ENCODE measurements at places on chromosomes 7 and 10. TPM values are rescaled to one million over a fixed set of nuclear protein-coding genes. Genes with fewer than 3 reads are reported as not detected.

The JAKMIP3 gene
- total RNA-seq: not detected

The CYP3A5 gene
- total RNA-seq: not detected

- H3K27me3 ChIP-seq: peaks cover 19% of the 10 kb centered on the region
- H3K4me3 ChIP-seq: no peak overlapping the region
- H3K4me1 ChIP-seq: peaks cover 12% of the 10 kb centered on the region
- DNase-seq: peak; percentile 71
- H3K27ac ChIP-seq: no peak overlapping the region
These were observed 3.9 kb upstream of the INA start for GRCh38 chr10:103273041-103273441.

GRCh38 chr10:72353965-72354355 is 759 bp downstream of the DNAJB12 start:
- peak overlapping the region; percentile 69 for H3K4me3 ChIP-seq
- H3K4me1 ChIP-seq: peaks cover 14% of the 10 kb centered on the region
- H3K27me3 ChIP-seq: no peaks in the 10 kb centered on the region
- no peaks in the 10 kb centered on the region for H3K36me3 ChIP-seq
- H3K27ac ChIP-seq: peak overlapping the region; percentile 89

DNA sequence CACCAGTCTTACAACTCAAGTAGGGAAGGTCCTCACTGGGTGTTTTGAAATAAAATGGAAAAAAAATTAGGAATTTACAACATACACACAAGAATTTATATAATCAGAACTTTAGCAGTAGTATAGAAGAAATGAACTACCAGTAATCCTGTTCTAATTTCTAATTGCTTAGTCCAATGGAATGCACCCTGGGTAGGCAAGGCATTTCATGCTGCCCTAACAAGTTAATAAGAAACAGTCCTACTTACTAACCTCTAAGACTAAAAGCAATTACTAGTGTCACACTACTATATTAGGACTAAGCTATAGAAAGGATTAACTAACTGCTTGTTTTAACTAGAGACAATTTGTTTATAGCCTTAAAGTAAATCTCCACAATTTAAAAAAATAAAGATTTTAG is 158.1 kb downstream of the BTAF1 start:
- H3K27ac ChIP-seq: no peak overlapping the region
- peaks cover 6% of the 10 kb centered on the region for H3K4me1 ChIP-seq
- H3K36me3 ChIP-seq: peaks cover 4% of the 10 kb centered on the region
- no peak for DNase-seq
